ENCODE measurements at places on chromosomes 6 and 20.
A peak's percentile ranks its signal among the peaks of the same experiment; 100 is the strongest.

- DNase-seq: no peak
Measured at GRCh38 chr20:14951707-14952418, 614.5 kb upstream of the FLRT3 start.

DNA sequence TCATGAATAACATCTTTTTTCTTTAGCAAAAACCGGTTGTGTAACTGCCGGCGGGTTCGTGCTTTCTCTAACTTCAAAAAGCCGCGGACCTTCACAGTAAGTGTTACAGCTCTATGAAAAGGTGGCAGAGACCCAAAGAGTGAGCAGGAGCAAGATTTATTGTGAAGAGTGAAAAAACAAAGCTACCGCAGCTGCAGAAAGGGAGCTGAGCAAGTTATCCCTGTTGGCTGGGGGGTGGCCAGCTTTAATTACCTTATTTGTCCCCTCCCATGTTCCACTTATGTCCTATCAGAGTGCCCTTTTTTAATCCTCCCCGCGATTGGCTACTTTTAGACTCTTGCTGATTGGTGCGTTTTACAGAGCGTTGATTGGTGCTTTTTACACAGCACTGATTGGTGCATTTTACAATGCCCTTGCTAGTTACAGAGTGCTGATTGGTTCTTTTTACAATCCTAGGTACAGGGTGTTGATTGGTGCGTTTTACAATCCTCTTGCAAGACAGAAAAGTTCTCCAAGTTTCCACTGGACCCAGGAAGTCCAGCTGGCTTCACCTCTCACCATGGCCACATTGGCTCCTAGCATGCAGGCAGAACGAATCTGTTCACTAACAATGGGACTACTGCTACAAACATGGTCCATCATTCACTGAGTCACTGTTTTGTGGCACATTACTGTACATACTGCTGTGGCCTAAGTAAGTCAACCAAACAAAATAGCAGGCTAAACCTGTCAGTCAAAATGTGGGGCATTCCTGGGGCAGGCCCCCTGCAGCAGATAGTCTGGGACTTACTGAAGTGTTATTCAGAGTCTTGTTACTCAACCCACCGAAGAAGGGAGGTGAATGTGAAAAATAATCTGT lies 52.8 kb downstream of the MYLIP start:
- DNase-seq: no peak

DNA sequence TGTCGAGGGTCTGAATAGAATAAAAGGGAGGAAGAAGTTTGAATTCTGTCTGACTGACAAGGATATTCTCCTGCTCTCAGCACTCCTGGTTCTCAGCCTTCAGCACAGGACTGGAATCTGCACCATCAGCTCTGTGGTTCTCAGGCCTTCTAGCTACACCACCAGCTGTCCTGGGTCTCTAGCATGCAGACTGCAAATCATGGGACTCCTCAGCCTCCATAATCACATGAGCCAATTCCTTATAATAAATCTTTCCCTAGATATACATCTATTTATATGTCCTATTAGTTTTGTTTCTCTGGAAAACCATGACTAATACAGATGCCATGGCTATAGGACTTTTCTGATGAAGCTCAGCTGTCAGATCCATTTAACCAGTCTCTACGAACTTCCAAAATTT lies 132.8 kb upstream of the ECI2 start:
- DNase-seq: no peak

DNA sequence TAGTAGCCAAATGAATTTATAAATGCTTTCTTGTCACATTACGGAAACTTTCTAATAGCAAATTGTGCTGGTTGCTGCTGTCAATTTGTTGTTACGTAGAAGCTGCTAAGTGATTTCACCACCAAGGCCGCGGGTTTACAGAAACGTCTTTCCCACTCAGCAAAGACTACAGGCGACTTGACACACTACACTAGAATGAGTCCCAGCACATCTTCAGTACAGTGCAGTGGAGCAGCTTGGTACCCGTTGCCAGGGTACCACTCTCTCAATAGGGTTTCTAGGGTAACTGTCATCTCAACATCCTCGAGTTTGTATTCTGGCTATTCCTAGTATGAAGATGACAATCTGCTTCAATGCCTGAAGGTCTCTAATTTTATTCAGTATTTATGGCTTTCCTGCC lies 22.7 kb upstream of the ZDHHC14 start:
- DNase-seq: no peak

DNA sequence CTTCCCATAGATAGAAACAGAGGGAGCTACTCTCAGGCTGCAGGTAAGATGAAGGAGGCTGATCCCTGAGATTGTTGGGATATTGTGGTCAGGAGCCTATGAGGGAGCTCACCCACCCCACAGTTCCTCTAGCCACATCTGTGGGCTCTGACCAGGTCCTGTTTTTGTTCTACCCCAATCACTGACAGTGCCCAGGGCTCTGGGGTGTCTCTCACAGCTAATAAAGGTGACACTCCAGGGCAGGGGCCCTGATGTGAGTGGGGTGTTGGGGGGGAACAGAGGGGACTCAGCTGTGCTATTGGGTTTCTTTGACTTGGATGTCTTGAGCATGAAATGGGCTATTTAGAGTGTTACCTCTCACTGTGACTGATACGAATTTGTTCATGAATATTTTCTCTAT lies 2.8 kb downstream of the HLA-F start:
- no peak for DNase-seq

DNA sequence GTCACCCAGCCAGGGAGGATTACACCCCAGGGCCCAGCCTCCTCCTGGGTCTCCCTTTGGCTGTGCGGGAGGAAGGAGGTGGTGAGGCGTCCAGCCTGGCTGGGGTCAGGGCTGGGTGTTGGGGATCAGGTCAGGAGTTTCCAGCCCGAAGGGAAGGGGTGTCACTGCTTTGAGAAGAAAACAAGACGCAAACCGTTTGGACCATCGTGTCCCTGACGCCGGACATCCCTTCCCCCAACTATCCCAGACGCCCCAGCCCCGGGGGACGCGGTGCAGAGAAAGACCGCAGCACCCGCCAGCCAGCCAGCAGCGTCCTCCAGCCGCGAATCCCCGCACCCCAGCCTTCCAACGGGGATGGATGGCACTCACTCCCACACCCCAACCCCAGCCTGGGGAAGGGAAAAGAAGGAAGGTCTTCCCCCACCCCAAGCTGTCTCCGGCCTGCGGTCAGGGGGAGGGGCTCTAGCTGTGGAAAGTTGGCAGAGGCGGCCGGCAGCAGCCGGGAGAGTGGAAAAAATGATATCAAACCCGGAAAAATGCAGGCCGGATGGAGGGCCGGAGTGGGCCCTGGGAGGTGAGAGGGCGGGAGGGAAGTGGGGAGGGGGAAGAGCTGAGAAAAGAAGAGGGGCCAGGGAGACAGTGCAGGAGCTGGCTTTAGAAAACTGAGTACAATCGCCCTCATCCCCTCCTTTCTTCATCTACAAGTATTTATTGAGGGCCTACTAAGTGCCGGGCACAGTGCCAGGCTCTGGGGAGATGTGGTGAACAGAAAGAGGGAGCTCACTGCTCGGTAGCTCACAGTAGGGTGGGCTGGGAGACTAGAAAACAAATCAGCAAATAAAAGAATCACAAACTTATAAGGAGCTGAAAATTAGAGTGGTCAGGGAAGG lies 10.6 kb downstream of the REM1 start:
- DNase-seq: peak; percentile 92

DNA sequence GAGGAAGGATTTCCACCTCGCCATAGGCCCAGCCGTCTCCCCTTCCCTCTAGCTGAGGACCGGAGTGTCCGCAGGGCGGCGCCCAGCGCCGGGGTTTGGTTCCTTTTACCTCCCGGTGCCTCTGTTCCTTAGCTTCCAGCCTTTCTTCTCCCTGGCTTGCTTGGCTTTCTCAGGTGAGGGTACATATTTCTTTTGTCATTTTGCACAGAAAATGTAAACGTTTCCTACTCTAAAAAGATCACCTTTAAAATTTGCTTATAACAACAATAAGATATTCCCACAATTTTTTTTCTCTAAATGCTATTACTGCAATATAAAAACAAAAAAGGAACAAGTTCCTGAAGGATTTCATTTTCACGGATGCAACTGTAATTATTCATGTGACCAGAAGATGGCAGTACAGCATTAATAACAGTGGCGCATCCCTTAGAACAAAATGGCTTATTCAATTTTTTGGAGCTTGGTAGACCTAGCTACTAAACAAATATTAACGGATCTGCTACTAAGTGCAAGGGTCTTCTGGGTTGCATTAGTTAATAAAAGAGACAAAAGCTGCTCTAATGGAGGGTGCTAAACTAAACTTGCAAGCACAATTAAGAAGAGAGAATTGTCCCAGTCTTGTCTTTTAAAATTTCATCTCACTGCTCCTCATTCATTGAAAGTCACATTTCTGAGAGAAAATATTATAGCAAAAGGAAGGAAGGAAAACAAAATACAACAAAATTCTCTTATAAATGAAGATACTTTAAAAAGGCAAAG lies 172.9 kb downstream of the ADGRG6 start:
- peak; percentile 73 for DNase-seq

GRCh38 chr6:28817808-28818145 lies 106.0 kb downstream of the TRIM27 start:
- no peak for DNase-seq

GRCh38 chr6:71531006-71531405 lies 242.4 kb downstream of the OGFRL1 start:
- no peak for DNase-seq

- no peak for DNase-seq
Measured at GRCh38 chr6:161261816-161262215, 12.0 kb downstream of the AGPAT4 start.

- peak; percentile 51 for DNase-seq
Measured at GRCh38 chr20:56422824-56423189, 10.7 kb downstream of the CASS4 start.

DNA sequence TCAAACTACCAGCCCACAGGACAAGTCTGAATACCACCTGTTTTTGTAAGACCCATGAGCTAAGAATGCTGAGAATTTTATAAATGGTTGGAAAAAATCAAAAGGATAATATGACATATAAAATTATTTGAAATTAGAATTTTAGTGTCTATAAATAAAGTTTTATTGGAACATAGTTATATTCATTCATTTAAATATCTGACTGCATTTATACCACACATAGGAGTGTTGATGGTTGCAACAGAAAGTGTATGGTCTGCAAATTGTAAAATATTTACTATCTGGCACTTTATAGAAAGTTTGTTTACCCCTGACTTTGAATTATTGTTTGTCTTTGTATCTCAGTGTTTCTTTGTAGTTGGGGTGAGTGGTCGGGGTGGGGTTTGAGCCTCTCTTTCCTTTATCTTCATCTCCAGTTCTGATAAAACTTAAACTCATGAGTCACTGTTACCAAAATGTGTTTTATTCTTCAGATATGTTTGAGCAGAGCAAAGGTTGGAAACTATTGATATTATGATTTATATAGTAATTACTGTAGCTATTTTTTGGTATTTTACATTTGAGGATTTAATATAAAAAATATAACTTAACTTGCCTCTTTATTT lies 55.5 kb downstream of the CD2AP start:
- no peak for DNase-seq

- DNase-seq: no peak
Measured at GRCh38 chr20:16299897-16300296, 273.4 kb downstream of the KIF16B start.

DNA sequence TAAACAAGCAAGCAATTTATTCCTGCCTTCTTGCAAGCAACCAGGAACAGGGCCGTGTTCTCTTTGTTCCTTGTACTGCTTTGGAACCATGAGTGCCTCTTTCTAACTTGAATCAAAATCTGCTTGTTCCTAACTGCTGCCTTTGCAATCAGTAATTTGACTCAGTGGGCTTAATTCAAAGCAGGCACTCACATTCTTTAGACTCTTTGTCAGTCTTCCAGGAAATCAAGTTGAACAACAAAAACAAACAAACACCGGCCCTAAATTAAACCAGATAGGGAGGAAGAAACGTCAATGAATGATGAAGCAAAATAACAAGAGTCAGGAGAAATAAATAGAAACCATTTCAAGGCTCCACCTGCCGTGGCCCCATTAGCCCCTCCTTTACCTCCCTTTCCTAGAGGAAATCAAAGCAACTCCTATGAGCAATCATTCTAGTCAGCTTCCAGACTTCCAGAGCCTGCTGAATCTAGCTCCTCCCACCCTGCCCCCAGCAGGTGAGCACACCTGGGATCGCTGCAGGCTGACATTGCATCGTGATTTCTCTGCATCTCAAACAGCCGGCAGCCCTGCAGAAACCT lies 582.2 kb upstream of the FLRT3 start:
- no peak for DNase-seq

DNA sequence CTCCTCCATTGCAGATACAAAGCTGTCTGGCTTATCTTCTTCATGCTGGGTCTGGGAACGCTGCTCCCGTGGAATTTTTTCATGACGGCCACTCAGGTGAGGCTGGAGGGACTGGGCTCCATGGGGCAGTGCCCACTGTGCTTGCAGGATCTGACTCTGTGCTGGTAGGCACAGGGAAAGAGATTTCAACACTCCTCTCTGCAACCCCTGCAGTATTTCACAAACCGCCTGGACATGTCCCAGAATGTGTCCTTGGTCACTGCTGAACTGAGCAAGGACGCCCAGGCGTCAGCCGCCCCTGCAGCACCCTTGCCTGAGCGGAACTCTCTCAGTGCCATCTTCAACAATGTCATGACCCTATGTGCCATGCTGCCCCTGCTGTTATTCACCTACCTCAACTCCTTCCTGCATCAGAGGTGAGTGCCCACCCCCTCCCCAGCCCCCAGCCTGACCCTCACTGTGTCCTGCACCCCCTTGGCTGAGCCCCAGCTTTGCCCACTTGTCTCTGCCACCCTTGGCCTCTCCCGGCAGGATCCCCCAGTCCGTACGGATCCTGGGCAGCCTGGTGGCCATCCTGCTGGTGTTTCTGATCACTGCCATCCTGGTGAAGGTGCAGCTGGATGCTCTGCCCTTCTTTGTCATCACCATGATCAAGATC lies 6.1 kb downstream of the SLC29A1 start:
- DNase-seq: no peak

DNA sequence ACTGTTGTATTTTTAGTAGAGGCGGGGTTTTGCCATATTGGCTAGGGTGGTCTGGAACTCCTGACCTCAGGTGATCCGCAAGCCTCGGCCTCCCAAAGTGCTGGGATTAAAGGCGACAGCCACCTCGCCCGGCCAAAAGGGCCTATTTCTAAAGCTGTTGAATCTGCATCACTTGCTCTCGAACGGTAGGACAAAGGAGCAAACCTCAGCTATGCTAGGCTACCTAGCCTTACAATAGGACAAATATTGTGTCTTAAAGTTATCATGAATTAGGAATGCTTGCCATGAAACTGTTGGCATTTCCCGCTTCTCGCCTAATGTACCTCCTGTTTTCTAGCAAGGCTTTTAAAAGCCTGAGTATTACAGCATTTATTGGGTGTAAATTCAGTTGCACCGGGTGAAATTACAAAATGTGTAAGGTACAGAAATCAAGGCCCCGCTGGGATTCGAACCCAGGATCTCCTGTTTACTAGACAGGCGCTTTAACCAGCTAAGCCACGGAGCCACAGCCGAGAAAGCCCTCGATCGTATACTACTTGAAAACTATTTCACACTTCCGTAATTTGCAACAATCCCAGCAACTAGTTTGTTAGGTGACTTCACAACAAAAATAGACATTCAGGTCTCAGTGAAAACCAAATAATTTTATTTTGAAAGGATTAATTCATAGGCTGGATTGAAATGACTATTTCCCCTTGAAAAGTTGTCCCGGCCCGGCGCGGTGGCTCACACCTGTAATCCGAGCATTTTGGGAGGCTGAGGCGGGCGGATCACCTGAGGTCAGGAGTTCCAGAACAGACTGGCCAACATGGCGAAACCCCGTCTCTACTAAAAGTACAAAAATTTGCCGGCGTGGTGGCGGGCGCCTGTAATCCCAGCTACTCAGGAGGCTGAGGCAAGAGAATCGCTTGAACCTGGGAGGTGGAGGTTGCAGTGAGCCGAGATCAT lies 211.6 kb upstream of the ZNF184 start:
- peak; percentile 94 for DNase-seq

GRCh38 chr6:11021003-11021402 lies 23.1 kb downstream of the ELOVL2 start:
- DNase-seq: no peak

Measured in cardiac fibroblast (primary cell).